ENCODE measurements at places on chromosomes 11 and 22.

DNA sequence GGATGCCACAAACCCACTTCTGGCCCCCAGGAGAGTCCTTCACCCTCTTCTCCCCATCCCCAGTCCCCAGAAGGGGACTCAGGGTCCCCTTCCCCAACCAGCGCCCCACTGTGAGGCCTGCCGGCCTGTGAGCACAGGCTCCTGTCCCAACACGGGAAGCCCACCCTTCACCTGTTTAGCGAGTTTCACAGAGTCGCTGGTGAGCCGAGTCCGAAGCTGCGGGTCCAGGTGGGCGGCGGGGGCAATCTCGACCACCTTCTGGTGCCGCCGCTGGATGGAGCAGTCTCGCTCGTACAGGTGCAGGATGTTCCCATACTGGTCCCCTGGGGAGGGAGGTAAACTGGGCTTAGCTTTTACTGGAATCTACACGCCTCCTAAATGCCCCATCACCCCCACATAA is 13.3 kb downstream of the LRFN4 start:
- DNase-seq, result no peak

DNA sequence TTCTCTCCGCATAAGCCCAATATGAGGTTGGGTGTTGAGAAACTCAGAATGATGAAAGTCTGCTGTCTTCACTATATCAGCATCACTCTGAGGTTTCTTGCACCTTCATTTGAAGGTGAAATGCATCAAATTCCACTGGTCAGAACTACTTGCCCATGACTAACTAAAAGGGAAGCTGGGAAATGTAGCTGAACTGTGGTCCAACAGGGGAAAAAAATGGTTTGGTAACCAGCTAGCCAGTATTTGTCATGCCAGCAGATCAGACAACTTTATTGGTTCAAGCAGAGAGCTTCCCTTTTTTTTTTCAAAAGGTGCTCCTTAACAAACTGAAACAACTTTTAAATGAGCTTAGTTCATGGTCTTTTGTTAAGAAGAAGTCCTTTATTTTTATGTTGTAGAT is 14.2 kb upstream of the PIK3C2A start:
- no peak for DNase-seq

DNA sequence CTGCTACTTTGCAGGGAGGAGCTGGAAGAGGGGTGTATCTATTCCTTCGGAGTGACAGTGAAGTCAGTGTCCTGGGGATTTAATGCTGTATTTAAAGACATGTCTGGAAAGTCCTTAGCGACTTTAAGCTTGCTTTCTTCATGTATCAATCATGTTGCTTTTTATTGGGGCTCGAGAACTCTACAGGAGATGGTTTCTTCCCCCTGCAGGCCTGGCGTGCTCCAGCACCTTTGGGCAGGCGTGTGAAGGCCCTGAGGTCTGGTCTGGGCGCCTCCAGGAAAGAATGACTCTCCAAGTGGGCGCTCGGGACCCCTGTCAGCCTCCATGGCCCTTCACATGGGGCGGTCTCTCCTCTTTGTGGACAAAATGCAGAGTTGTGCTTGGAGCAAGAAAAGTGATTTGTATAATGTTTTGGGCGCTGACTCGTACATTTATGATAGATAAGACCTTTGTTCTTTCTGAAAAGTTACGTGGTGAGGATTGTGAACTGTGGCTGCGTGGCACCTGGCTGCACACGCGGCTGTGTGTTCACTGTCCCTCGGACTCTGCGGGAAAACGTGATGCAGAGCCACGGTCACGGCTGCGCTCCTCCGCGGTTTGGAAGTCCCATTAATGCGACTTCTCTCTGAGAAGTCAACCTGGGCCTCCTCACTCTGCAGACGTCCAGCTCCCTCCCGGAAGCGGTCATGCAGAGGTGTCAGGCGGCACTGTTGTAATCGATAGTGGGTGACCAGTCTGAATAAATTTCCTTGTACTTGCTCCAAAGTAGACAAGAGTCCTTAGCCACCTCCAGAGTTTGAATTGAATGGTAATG is 282.5 kb downstream of the TBC1D22A start:
- no peak for DNase-seq

DNA sequence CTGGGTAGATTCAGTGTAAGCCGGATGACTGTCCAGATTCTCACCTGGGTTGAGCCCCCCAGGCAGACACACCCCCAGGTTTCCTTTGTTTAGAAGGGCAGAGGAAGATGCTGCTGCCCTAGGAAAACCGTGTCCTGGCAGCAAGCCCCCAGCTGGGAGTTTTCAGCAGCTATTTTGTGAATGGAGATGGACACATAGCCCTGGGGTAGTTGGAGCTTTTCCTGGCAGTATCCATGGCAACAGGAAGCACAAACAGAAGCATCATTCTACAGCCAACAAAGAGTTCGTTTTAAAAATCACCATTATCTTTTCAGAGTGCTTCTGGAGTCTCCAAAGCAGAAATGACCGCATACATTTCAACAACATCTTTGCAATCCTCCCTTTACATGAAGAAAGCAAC is 245.5 kb downstream of the BRD1 start:
- no peak for DNase-seq

GRCh38 chr22:23251445-23252093 is 71.3 kb downstream of the BCR start:
- no peak for DNase-seq

GRCh38 chr11:83823461-83824025 is 537.4 kb upstream of the CCDC90B start:
- DNase-seq, result no peak

DNA sequence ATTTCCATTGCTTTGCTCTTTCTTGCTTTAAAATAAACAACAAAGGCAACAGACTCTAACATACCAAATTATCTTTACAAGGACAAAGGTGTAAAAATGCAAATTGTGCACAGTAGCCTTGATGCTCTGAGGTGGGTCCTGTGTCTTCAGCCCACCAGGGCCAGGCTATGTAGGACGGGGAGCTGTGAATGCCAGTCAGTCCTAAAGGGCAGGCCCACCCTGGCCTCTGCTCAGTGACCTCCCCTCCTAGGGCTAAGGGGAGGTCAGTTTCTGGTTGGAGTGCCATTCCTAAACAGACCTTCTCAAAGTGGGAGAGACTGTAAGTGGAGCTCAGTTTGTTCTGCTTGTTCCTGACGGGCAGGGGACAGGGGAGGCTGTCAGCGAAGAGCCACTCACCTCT is 78.0 kb upstream of the SUSD2 start:
- DNase-seq, result no peak

GRCh38 chr11:36628765-36629244 is 30.8 kb upstream of the RAG2 start:
- no peak for DNase-seq

GRCh38 chr11:120354068-120354467 is 17.9 kb downstream of the ARHGEF12 start:
- no peak for DNase-seq

GRCh38 chr11:35525501-35526175 is at the start of gene PAMR1:
TSS of gene PAMR1 (minus strand) at chr11:35525616. CDS start at chr11:35525585, 31 bp downstream.
- DNase-seq, result no peak

DNA sequence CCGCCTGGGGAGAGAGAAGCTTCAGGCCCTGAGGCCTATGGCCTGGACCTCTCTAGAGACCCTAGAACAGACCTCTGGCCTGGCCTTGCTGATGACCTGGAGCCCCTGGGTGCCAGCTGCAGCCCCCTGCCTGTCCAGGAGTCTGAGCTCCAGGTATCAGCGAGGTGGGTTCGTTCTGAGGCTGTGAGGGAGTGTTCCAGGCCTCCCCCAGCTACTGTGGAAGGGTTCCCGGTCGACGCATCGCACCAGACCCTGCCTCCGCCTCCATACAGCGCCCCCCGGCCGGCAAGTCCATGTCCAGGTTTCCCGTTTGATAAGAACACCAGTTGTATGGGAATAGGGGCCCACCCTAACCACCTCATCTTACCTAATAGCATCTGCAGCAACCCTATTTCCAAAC is 111.1 kb downstream of the KCNQ1 start:
- DNase-seq, result no peak

GRCh38 chr11:128472128-128473089 is 114.9 kb downstream of the ETS1 start:
- no peak for DNase-seq

GRCh38 chr11:128469220-128469619 is 118.1 kb downstream of the ETS1 start:
- DNase-seq, result no peak

GRCh38 chr11:98630736-98631135 is 390.0 kb upstream of the CNTN5 start:
- DNase-seq, result no peak

DNA sequence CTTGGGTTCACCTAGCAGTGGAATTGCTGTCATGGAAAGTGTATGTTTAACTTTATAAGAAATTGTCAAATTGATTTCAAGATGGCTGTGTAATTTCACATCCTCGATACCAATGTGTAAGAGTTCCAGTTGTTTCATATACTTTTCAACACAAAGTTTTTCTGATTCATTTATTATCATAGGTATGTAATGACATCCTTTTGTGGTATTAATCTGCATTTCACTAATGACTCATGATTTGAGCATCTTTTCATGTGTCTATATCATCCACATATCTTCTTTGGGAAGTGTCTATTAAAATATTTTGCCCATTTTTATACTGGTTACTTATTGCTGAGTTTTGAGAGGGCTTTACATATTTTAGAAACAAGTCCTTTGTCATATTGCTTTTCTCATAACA is 17.0 kb upstream of the GLYATL1B start:
- DNase-seq, result no peak

- DNase-seq, result no peak
Observed at GRCh38 chr11:92663539-92663938, 305.9 kb upstream of the MTNR1B start.

GRCh38 chr11:113570906-113571305 is 95.7 kb upstream of the DRD2 start:
- DNase-seq, result no peak

- DNase-seq, result no peak
Observed at GRCh38 chr11:110985547-110985946, 260.0 kb upstream of the POU2AF2 start.

GRCh38 chr11:110379261-110379660 is 50.5 kb upstream of the FDX1 start:
- DNase-seq, result no peak

GRCh38 chr11:93054881-93055280 is 85.4 kb downstream of the MTNR1B start:
- DNase-seq, result no peak

- DNase-seq, result no peak
Observed at GRCh38 chr11:47572715-47573255, 6.0 kb downstream of the KBTBD4 start.

GRCh38 chr11:86152901-86153300 is 84.0 kb upstream of the PICALM start:
- DNase-seq, result no peak

DNA sequence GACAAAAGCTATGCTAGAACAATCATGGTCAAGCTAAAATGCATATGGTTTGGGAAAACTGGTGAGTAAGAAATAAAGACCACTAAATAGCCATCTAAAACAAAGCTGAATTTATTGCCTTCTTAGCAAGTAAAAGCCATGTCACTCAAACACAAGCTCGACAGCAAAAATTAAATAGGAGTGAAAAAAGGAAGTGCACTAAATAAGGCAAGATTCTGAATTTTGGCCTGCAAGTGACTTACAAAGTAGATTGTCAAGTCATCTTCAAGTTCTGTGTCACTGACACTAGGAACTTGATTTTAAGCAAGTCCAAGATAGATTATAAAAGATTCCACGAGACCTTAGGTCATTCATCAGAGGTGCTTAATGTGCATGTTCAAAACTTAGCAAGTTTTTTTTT is 27.4 kb downstream of the TUG1 start:
- no peak for DNase-seq

- no peak for DNase-seq
Observed at GRCh38 chr11:5285703-5286340, 15.9 kb downstream of the OR51B4 start.

- DNase-seq, result no peak
Observed at GRCh38 chr11:117809236-117810055, 12.4 kb upstream of the DSCAML1 start.

DNA sequence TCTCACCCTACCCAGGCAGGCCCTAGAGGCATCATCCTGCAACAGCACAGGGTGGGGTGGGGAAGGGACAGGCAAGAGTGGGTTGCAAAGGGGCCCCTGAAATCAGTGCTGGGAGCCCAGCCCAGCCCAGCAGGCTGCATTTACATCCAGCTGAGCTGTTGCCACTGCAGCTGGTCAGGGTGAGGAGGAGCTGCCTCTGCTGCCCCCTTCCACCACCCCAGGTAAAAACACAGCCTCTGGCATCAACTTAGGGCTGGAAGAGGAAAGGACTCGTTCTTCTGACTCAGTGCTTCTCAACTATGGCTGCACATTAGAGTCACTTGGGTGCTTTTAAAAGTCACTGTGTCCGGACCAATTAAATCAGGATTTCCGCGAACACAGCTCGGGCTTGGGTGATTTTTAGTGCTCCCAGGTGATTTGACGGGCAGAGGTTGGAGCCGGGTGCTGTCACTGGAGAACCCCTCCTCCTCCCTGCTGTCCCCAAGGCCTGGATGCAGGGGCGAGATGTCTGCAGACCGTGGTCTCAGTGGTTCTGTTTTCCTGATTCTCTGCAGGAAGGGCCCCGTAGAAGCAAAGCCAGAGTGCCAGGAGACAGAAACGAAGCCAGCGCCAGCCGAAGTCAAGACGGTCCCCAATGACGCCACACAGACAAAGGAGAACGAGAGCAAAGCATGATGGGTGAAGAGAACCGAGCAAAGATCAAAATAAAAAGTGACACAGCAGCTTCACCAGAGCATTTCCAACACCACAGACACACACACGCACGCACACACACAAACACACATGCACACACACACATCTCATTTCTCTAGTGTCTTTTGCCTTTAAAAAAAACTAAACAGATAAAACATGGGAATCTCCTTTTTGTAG is 39.4 kb upstream of the TTC12 start:
- no peak for DNase-seq

GRCh38 chr22:39893526-39893925 is at the start of gene ENTHD1:
TSS of gene ENTHD1 (minus strand) at chr22:39893760. CDS start at chr22:39887748, 6,012 bp downstream.
- no peak for DNase-seq

GRCh38 chr11:47998733-47999359 is 18.5 kb downstream of the PTPRJ start:
- no peak for DNase-seq

- no peak for DNase-seq
Observed at GRCh38 chr22:38461057-38461413, 6.0 kb upstream of the KCNJ4 start.

GRCh38 chr11:106714199-106714598 is 304.1 kb downstream of the GUCY1A2 start:
- no peak for DNase-seq

GRCh38 chr11:30016588-30017363 is at the start of gene KCNA4:
TSS of gene KCNA4 (minus strand) at chr11:30017030. CDS start at chr11:30012678, 4,352 bp downstream.
- no peak for DNase-seq

GRCh38 chr22:46829941-46830715 is 67.7 kb downstream of the TBC1D22A start:
- DNase-seq, result no peak

GRCh38 chr22:37054056-37054395 is 2.5 kb downstream of the KCTD17 start:
- DNase-seq, result no peak

DNA sequence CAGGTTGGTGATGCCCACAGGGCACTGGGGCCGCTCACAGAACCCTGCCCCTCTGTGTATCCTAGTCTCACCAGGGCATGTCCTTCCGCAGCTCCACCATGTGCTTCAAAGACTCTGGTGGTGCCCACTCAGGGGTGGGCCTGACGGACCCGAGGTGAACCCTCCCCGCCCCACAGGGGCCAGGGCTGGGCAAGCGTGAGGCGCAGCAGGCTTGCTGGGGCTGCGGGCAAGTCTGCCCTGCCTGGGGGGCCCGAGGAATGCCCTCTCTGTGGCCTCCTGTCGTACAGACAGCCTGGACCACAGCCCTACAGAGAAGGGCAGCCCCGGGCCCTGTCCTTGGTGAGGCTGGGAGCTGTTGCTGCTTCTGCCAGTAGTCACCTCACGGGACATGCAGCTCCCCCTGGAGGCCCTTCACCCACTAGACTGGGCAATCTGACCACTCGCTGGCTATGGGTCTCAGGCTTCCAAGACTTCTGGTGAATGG is 40.2 kb downstream of the TBX1 start:
- DNase-seq, result no peak

All from stimulated activated CD8-positive, alpha-beta memory T cell treated with anti-CD3 and anti-CD28 coated beads, Interleukin-15, amount 100 ng/mL, for 1 hour (primary cell).